ENCODE measurements at places on chromosomes 1 and 21. TPM values are rescaled to one million over a fixed set of nuclear protein-coding genes. Genes with fewer than 3 reads are reported as not detected.

The RGS1 gene
- 5.8 TPM for polyA plus RNA-seq

The KRTAP11-1 gene
- polyA plus RNA-seq: not detected

The CLDN17 gene
- not detected for polyA plus RNA-seq

The NBPF6 gene
- polyA plus RNA-seq: not detected

The ENAH gene
- 12.4 TPM for polyA plus RNA-seq

The PLA2G2C gene
- not detected for polyA plus RNA-seq

The TTC22 gene
- 0.06 TPM for polyA plus RNA-seq

The ZBTB48 gene
- 41.5 TPM for polyA plus RNA-seq

The LCE6A gene
- polyA plus RNA-seq: not detected

The FMO4 gene
- polyA plus RNA-seq: 7.6 TPM

The SPRR4 gene
- not detected for polyA plus RNA-seq

The CRNN gene
- not detected for polyA plus RNA-seq
